ENCODE measurements at places on chromosomes 12 and 14.

- no peak for DNase-seq
Measured at GRCh38 chr12:9648701-9649531, 20.6 kb upstream of the CLEC2D start.

- DNase-seq, result no peak
Measured at GRCh38 chr12:130192642-130193345, 30.5 kb downstream of the FZD10 start.

GRCh38 chr14:68775614-68776126, 17.2 kb downstream of the ZFP36L1 start:
- no peak for DNase-seq

- no peak for DNase-seq
Measured at GRCh38 chr12:45572114-45572513, 157.4 kb upstream of the ARID2 start.

DNA sequence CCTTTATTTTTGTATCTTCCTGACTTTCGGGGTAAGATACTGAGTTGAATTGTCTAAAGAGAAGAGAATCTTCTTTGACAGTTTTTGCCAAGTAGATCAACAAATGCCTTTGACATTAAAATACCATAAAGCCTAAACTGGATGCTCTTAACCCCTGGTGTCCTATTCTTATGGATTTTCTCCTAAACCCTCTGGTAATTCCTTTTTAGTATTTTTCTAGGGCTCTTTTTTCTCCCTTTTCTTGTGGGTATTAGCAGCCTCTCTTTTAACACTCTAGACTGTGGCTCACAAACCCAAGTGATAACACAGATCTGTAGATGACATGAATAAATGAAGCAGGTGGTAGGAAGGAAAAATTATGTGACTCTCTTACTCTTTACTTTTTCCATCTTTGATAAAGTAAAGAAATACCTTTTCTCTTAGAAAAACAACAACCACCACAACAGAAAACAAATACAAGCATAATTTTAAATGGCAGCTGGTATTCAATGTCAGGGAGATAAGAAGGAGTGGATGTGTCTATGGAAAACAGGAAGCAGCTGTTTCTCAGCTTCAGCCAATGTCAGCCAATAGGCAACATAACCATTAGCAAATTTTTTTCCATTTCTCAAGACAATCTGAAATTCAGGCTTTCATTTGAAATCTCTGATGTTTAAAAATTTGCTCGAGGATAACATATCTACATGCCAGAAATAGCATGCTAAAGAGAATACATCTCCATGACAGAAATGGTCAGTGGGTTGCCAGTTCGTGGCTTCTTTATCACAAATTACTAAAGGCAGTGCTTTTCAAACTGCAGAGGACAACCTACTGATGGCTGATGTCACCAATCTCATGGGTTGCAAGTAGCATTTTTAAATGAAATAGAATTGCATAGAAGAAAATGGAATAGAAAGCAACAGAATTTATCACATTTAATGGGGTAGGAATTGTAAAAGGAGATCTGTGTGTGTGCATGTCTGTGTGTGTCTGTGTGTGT, 123.1 kb upstream of the KRR1 start:
- no peak for DNase-seq
